A549 treated with Mapracorat at 1 μM for 4 hours (cell line): ENCODE measurements at places on chromosomes 7 and 10. TPM values are rescaled to one million over a fixed set of nuclear protein-coding genes. Genes with fewer than 3 reads are reported as not detected.

The ITGA8 gene
- total RNA-seq: not detected in 5 replicates

The KNDC1 gene
- 0.77 to 1.9 TPM (median 1.3 TPM) in 5 replicates for total RNA-seq

The ARHGAP22 gene
- 3.4 to 5.1 TPM (median 4.0 TPM) in 5 replicates for total RNA-seq

The SFTPA2 gene
- not detected in 5 replicates for total RNA-seq

The CYP26C1 gene
- 0.07 TPM in 1 of 5 replicates, not detected in the others for total RNA-seq

The CH25H gene
- total RNA-seq: 0.12 to 0.36 TPM (median 0.32 TPM) in 5 replicates

The HMX2 gene
- 0.08 to 0.23 TPM (median 0.14 TPM) in 4 of 5 replicates, not detected in the other for total RNA-seq

The MMP21 gene
- 0.08 to 0.11 TPM in 2 of 5 replicates, not detected in the others for total RNA-seq

The RAB19 gene
- not detected in 5 replicates for total RNA-seq

The ANKRD2 gene
- total RNA-seq: 4.7 to 7.9 TPM (median 6.3 TPM) in 5 replicates

The HOXA9 gene
- total RNA-seq: 0.41 to 1.4 TPM (median 0.73 TPM) in 5 replicates

The OPN4 gene
- not detected in 5 replicates for total RNA-seq

The TAS2R41 gene
- not detected in 5 replicates for total RNA-seq

The GJD4 gene
- 0.08 to 0.10 TPM in 2 of 5 replicates, not detected in the others for total RNA-seq

The STAMBPL1 gene
- 27.9 to 32.1 TPM (median 30.0 TPM) in 5 replicates for total RNA-seq

The NUDT13 gene
- 2.2 to 4.0 TPM (median 3.3 TPM) in 5 replicates for total RNA-seq

The CALHM3 gene
- 0.17 to 0.53 TPM (median 0.30 TPM) in 5 replicates for total RNA-seq

The GDF10 gene
- total RNA-seq: 0.06 to 0.07 TPM in 2 of 5 replicates, not detected in the others

The MEOX2 gene
- not detected in 5 replicates for total RNA-seq

The NET1 gene
- total RNA-seq: 42.6 to 55.3 TPM (median 49.6 TPM) in 5 replicates

The SPDYE2B gene
- not detected in 5 replicates for total RNA-seq

The IL2RA gene
- total RNA-seq: not detected in 5 replicates

The CUZD1 gene
- 1.3 to 1.6 TPM (median 1.3 TPM) in 5 replicates for total RNA-seq

The SPDYE9 gene
- total RNA-seq: not detected in 5 replicates

The IL15RA gene
- 2.4 to 3.7 TPM (median 2.7 TPM) in 5 replicates for total RNA-seq

The PRSS37 gene
- total RNA-seq: not detected in 5 replicates

The RPP38 gene
- 32.8 to 36.5 TPM (median 35.0 TPM) in 5 replicates for total RNA-seq

The KRIT1 gene
- total RNA-seq: 21.9 to 27.4 TPM (median 25.1 TPM) in 5 replicates

The ADAM12 gene
- total RNA-seq: 3.1 to 4.7 TPM (median 3.7 TPM) in 5 replicates

The AKR1C2 gene
- total RNA-seq: 3,424 to 4,014 TPM (median 3,704 TPM) in 5 replicates

The CPEB3 gene
- total RNA-seq: 0.21 to 0.41 TPM (median 0.32 TPM) in 5 replicates

The LHPP gene
- total RNA-seq: 10.5 to 14.8 TPM (median 11.1 TPM) in 5 replicates

The ZNF786 gene
- 5.7 to 6.9 TPM (median 6.6 TPM) in 5 replicates for total RNA-seq

The PKD1L1 gene
- total RNA-seq: 0.07 to 0.44 TPM (median 0.32 TPM) in 5 replicates

The MRLN gene
- not detected in 5 replicates for total RNA-seq

The SPDYE8 gene
- total RNA-seq: not detected in 5 replicates

The WNT8B gene
- total RNA-seq: 0.06 TPM in 1 of 5 replicates, not detected in the others

The FRAT1 gene
- 1.2 to 2.8 TPM (median 1.6 TPM) in 5 replicates for total RNA-seq
